ENCODE measurements at places on chromosomes 3 and 15.
A peak's percentile ranks its signal among the peaks of the same experiment; 100 is the strongest.

DNA sequence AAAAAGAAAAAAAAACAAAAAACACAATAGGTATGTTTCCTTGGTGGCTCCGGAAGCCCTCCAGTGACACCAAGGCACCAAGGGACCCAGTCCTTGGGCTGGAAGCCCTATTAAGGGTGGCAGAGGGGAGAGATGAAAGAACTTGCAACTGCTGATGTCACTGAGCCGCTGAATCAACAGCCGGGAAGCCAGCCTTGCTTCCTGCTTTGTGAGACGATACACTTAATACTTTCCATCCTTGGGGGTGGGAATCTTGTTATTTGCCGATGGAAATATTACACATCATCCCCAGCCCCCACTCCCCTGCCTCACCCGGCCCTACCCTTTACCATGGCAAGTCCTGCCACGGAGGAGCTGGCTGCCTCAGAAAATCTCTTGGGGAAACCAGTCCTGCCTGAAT, 5.6 kb upstream of the ISLR2 start:
- no peak for DNase-seq

GRCh38 chr3:49610666-49611280, 56.5 kb downstream of the BSN start:
- no peak for DNase-seq

- no peak for DNase-seq
Measured at GRCh38 chr15:92425578-92426225, 32.0 kb downstream of the ST8SIA2 start.

DNA sequence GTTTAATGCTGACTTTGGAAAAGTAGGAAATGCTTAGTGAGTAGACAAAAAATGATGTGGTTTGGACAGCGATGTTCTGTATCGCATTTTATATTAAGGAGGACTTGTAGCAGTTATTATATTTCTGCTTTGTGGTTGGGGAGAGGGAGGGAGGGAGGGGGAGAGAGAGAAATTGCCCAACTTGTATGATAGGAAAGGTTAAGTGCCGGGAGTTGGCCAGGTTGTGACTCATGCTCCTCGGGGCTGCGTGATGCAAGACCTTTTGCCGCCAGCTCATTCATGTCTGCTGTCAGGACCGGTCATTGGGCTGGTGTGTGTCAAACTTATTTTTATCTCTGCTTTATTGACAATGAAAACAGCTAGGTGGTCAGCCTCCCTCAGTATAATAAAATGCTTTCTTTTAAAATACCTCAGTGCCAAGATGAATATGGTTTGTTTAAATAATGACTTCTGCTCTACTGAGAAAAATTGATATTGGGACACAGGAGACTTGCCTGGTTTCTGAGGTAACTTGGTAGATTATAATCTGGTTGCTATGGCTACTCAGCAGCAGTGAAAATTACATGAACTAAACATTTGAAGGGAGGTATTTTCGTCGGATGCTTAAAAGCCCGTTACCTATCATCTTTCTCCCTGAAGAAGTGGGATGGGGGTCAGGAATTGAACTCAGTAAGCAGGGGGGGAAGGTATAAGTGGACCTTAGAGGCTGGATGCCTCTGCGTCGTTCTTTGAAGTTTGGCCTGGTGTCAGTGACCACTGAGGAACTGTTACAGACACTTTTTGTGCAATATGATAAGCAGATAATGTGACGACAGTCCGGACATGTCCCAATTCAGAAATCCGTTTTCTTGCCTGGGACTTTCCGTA, 90.7 kb downstream of the FNDC3B start:
- peak; percentile 59 for DNase-seq

DNA sequence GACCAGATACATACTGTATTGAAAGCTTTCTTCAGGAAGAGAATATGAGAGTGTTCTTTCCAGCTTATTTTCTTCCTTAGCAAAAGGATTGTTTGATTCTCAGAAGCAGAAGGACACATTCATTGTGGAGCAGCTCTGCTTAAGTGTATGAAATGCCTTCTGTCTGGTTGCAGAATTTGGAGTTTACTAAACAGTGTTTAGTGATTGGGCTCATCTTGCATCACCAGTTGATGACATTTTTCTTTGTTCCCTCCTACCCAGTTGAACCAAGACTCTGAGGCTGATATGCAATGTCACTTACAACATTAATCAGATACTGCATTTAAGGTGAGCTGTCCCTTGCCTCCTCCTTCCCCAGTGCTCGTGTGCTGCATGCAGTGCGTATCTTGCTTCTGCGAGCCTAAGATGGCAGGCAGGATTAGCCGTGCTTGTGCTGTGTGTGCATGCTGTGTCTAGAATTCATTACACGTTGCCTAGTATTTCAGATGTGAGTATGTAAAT, 18.4 kb downstream of the ZBTB38 start:
- no peak for DNase-seq

GRCh38 chr15:73928971-73929627, 2.8 kb downstream of the LOXL1 start:
- DNase-seq, result no peak

DNA sequence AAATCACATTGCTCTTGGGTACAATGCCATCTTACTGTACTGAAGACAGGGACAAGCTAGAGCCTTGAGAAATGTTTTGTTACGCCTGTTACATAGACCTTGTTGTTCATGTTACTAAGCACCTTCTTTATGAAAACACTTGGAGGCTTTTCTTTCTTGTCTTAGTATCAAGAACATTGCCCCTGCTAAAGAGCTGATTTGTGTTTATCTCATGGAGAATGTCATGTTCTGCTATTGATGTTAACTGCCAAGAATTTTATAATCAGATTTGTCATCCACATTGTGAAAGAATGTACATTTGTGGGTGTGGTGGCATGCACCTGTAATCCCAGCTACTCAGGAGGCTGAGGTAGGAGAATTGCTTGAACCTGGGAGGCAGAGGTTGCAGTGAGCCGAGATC, 431.3 kb upstream of the MDFIC2 start:
- DNase-seq, result no peak

GRCh38 chr15:61036136-61036535, 193.0 kb downstream of the RORA start:
- DNase-seq, result no peak

- no peak for DNase-seq
Measured at GRCh38 chr15:50500352-50500751, 46.1 kb downstream of the USP50 start.

DNA sequence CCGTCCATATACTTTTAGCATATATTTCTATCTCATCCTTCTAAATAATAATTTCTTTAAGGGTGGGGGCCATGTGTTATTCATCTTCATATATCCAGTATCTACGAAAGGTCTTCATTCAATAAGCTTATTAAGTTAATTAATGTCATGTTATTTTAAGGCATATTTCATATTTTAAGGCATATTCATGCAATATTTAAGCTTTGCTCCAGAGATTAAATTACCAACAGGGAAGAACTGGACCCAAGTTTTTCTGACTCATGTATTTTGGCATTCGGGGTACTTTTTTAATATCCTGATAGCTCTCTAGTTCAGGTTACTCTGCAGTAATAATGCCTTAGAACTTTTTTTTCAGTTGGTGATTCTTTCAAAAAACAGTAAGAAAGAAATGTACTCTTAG, 27.4 kb downstream of the PHC3 start:
- no peak for DNase-seq

- DNase-seq, result no peak
Measured at GRCh38 chr3:172270557-172271166, 177.6 kb downstream of the GHSR start.

DNA sequence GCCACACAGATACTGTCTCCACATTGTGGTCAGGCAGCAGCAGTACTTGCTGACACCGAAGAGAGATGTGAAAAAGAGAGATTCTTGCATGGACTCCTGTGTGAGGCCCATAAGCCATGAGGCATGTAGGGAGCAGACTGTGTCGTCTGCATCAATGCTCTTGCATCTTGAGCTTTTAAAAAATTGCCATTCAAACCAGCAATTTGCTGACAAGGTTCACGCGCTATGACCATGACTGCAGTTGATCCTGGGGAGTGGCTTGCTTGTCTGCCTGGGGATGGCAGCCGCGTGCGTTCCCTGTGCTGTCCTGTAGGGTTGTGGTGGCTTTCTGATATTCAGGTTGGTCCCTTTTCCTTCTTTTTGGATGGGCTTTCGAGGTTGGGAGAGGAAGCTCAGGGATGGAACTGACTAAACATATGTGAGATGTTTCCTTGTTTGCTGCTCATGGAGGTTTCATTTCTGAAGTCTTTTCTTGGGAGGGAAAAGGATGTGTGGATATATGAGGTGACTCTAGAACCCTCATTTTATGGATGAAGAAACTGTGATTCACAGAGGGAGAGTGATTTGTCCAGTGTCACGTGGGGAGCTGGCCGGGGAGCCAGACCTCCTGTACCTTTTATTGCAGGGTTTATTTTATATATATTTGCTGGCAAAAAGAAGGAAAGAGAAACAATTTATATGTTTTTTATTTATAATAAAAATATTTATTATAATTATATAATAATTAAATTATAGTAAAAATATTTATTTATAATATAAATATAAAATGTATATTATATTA, 48.6 kb downstream of the LPP start:
- no peak for DNase-seq

GRCh38 chr3:131431754-131432153, 50.2 kb downstream of the NUDT16 start:
- DNase-seq, result no peak

DNA sequence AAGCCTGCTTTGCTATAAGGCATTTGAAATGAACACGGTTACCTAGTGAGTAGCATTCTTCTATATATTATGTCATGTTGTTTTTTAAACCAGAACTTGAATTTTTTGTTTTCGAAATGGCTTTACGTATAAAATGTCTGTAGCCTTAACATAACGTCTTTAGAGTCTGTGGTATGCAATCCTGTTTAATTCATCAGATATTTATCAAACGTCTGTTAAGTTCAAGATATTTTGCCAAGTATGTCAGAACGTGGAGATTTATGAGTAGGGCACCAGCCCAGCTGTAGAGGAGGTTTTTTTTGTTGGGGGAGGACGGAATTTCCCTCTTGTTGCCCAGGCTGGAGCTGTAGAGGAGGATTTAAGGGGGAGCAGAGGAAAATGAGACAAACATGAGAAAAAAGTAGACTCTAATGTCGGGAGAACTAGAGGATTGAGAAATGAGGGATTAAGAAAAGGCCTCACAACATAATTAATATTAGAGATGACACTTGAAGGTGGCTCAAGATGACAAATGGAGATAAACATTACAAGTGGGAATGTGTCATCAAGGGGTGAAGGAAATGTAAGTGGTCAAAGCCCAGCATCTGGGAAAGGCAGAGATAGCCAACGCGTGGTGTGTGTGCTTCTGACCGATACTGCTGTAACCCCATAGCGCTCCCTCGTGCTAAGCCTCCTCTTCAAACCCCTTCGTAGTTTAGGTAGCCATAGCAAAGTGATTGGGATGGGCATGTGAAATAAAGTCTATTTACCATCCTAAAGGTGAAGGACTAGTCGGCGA, 154.0 kb upstream of the GOLGA6L4 start:
- DNase-seq, result no peak

DNA sequence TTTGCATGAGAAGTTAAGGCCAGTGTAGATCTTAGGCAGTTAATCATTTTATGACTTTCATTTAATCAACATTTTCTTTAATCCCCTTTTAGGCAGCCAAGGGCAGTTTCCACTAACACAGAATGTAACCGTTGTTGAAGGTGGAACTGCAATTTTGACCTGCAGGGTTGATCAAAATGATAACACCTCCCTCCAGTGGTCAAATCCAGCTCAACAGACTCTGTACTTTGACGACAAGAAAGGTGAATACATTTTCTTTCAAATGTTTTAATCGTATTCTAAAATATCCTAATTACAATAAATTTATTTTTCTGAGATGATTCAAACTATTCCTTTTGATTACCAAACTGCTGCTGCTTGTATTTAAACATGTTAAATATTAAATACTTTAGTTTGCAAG, 843.2 kb downstream of the CADM2 start:
- DNase-seq, result no peak

GRCh38 chr3:44427683-44428082, 49.8 kb downstream of the ZNF445 start:
- no peak for DNase-seq

GRCh38 chr15:68433551-68433950, 1.6 kb upstream of the ITGA11 start:
- DNase-seq, result no peak

DNA sequence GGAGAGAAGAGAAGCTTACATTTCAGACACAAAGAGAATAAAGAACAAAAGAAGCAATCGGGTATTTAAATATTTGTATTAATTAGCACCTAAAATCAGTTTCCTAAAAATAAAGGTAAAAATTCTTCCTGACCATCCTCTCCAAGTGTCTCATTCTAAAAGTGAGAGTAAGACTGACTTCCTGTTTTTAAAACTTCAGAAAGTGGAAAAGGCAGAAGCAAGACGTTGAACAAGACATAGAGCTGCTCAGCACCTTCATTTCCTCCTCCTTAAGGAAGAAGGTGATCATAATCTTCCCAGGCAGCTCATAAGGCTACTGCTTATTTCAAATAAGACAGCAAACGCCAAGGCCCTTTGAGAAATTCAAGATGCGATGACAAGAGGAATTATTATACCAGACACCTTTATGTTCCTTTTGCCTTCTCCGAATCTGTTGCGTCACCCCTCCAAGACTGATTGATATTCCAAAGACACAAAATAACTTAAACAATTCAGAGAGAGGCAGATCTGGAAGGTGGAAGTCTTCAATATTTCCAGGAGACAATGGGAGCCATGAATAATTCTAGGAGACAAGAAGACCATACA, 238.8 kb upstream of the TLE3 start:
- DNase-seq, result no peak

DNA sequence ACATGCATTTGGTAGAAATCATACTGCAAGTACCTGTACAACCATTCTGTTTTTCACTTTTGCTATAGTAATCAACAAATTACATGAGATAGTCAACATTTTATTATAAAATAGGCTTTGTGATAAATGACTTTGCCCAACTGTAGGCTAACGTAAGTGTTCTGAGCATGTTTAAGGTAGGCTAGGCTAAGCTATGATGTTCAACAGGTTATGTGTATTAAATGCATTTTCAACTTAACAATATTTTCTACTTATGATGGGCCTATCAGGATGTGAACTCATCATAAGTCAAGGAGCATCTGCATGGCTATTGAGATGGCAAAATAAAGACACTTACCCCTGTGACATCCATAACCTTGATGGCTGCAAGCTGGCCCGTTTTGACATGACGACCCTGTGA, 201.3 kb upstream of the SLC2A2 start:
- no peak for DNase-seq
